Fibroblast of the aortic adventitia (primary cell): ENCODE measurements at places on chromosomes 1 and 21. TPM values are rescaled to one million over a fixed set of nuclear protein-coding genes. Genes with fewer than 3 reads are reported as not detected.

ASH1L gene
- total RNA-seq: 44.8 and 59.9 TPM in 2 replicates

SHISAL2A gene
- total RNA-seq: not detected in 2 replicates

STIL gene
- total RNA-seq: 3.9 and 29.1 TPM in 2 replicates

HEYL gene
- total RNA-seq: not detected in 2 replicates

WDR64 gene
- not detected in 2 replicates for total RNA-seq

PLA2G2C gene
- total RNA-seq: not detected in 2 replicates

OR14K1 gene
- total RNA-seq: not detected in 2 replicates

C1orf35 gene
- total RNA-seq: 5.9 and 21.8 TPM in 2 replicates

RNU1-3 gene
- under 0.01 and 2,882 TPM in 2 replicates for total RNA-seq

KRTAP21-2 gene
- not detected in 2 replicates for total RNA-seq

FAM131C gene
- 0.08 and 0.63 TPM in 2 replicates for total RNA-seq

CRP gene
- not detected in 2 replicates for total RNA-seq

GNG4 gene
- total RNA-seq: not detected in 2 replicates

HRNR gene
- not detected in 2 replicates for total RNA-seq

PTPN22 gene
- 0.99 and 1.6 TPM in 2 replicates for total RNA-seq

ADSS2 gene
- 51.2 and 60.8 TPM in 2 replicates for total RNA-seq

PTGER3 gene
- 1.5 and 11.7 TPM in 2 replicates for total RNA-seq

PLPPR4 gene
- total RNA-seq: 1.1 and 2.8 TPM in 2 replicates

KRTAP12-1 gene
- not detected in 2 replicates for total RNA-seq

ZNF648 gene
- not detected in 2 replicates for total RNA-seq

FAM177B gene
- total RNA-seq: not detected in 2 replicates

SH2D5 gene
- 1.6 and 3.2 TPM in 2 replicates for total RNA-seq

ADORA1 gene
- total RNA-seq: 0.72 and 6.5 TPM in 2 replicates

RIPPLY3 gene
- total RNA-seq: not detected in 2 replicates

AADACL4 gene
- not detected in 2 replicates for total RNA-seq

USP21 gene
- total RNA-seq: 6.1 and 11.6 TPM in 2 replicates

OR6P1 gene
- total RNA-seq: not detected in 2 replicates

GGPS1 gene
- 27.7 and 41.8 TPM in 2 replicates for total RNA-seq

RRAGC gene
- total RNA-seq: 44.4 and 56.8 TPM in 2 replicates

CASQ1 gene
- total RNA-seq: 0.18 TPM in 1 of 2 replicates, not detected in the other

ZNF687 gene
- total RNA-seq: 7.0 and 14.2 TPM in 2 replicates

CCDC17 gene
- 0.72 and 4.0 TPM in 2 replicates for total RNA-seq

SLAMF6 gene
- not detected in 2 replicates for total RNA-seq

OR2L2 gene
- not detected in 2 replicates for total RNA-seq

CIART gene
- total RNA-seq: 9.8 and 26.8 TPM in 2 replicates

PGBD5 gene
- not detected in 2 replicates for total RNA-seq

MAPKAPK2 gene
- 18.5 and 31.0 TPM in 2 replicates for total RNA-seq
